ENCODE measurements at places on chromosomes 2 and 18.

- DNase-seq: no peak
Measured at GRCh38 chr2:216693414-216694080, 1.8 kb downstream of the IGFBP5 start.

GRCh38 chr2:148935791-148936190 lies 60.8 kb downstream of the KIF5C start:
- DNase-seq: no peak

DNA sequence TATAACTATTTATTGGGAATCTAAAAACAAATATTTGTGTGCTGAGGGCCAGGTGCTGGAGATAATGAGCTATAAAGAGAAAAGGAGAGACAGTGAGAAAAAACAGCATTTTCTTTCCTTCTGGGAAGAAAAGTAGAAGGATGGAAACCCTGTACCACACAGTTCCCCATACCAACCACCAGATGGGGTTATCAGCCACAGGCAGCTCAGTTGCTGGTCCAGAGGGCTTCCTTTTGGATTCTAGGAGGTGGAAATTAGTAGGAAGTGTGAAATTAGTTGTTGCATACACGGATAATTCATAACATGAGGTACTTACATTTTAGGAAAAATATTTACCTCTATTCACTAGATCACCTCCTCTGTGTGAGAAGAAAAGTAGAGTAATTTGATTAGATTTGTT lies 237.0 kb upstream of the FOSL2 start:
- DNase-seq: no peak

- no peak for DNase-seq
Measured at GRCh38 chr2:106174056-106174455, 20.0 kb downstream of the UXS1 start.

DNA sequence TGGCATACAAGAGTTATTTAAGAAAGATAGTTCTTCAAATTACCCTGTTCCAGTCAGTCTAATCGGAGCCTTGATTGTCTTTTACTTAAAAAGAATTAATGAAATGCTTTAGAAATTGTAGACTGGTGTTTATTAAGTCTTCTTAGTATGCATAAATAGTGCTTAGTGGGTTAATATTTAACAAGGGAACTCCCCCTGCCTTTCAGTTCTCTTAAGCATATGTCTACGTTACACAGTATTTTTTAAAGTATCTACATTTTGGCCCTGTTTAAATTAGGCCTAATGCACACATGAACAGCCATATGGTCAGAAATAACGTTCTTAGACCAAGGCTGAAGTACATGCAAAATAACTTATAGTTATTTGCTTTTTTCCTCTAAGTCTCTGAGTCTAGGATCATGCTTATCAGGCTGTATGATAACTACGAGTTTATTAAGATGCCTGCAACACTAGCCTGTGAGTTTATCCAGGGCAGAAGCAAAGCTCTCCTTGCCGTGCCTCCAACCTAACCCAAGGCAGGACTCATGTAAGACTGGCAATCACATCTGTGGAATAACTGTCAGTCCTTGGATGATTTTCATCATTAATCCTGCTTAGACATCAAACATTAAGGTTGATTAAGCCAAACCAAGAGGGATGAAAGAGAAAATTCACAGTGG lies 6.7 kb downstream of the BCL2 start:
- no peak for DNase-seq

GRCh38 chr2:177733-178132 lies 86.1 kb downstream of the SH3YL1 start:
- DNase-seq: no peak

DNA sequence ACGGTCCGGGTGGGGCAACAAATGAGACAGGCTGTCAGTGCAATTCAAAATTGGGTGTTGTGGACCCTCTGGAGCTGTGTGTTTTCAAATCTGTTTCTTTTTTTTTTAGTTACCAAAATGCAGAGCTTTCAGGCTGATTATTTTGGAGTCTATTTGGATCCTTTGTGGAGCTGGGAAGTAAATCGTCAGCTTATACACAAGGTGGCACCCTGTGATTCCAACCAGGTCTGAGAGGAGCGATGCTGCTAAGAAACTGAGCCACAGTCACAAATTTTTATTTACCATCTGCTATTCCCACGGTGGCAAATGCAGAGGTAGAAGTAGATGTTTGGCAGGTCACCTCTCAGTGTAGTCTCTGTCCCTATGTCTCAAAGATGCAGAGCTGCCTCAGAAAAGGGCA lies 3.8 kb upstream of the EPC2 start:
- no peak for DNase-seq

DNA sequence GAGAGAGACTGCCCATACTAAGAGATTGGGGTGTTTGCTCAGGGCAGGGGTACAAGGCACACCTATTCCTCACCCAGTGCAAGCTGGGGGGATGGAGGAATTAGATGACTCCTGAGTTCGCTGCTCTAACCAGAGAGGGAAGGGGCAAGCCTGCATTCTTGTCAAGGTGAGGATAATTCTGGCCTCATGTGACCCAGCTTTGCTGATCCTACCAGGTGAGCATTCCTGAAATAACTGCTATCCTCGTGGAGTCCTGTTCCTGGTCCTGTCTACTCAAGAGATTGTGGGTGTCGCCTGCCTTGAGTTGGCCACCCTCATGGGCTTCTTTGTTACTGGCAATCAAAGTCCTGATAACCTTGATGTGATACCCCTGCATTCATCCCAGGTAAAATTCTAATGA lies 206.0 kb downstream of the SPP2 start:
- DNase-seq: no peak

- no peak for DNase-seq
Measured at GRCh38 chr2:11482473-11483035, 16.6 kb upstream of the E2F6 start.

DNA sequence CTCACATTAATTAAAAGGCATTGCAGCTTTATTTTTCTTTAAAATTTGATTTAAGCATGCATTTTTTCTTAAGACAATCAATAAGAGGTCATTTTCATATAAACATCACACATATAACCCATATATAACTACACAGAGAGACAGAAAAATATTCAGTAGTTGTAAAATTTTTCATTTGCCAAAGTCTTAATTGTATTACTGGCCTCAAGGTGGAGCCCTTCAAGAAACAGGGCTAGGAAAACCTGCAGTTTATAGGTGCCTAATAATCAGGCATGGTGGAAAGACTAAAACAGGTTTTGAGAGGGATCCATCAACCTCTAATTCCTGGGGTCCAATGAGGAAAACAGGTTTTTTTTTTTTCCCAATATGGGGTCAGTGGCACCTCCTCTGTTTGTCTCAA lies 71.3 kb upstream of the ZNF804A start:
- DNase-seq: no peak

DNA sequence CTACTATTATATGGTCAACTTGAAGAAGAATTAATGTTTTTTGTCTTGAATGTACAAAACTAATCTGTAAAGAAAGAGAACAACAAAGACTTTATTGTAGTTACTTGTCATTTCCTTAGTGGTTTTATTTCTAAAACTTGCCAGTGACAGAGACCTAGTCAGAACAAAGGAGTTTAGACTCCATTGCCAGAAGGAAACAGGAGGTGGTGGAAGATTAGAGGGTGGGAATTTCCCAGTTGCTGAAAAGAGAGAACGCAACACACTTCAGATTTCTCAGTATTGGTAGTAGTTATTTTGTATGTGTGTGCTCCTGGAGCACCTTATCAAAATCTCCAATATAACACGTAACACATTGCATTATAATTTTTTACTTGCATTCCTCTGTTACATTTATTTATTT lies 81.4 kb downstream of the CDCA7 start:
- DNase-seq: no peak

- DNase-seq: no peak
Measured at GRCh38 chr2:225670111-225670974, 270.8 kb downstream of the NYAP2 start.

- DNase-seq: no peak
Measured at GRCh38 chr2:219230059-219230540, 494 bp downstream of the ANKZF1 start.

GRCh38 chr2:140804700-140805260 lies 1326.0 kb downstream of the LRP1B start:
- no peak for DNase-seq

- no peak for DNase-seq
Measured at GRCh38 chr2:110994250-110994961, 126.3 kb upstream of the BCL2L11 start.

DNA sequence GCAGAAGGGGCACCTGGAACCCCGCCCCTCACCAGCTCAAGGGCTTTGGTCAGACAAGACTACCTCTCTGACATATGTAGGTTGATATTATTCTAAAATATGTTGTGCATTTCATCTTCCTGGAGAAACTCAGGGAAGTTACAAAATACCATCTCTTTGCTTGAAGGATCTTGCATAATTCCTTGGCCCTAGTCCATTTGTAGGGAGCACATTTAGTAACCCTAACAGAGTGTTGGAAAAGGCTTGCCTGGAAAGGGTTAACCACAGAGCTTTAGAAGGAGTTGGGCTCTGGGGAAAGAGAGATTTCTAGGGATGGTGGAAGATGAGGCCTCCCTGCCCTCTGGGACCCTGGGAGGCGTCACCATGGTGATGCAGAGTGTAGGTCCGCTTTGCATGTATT lies 143.0 kb upstream of the SLC1A4 start:
- no peak for DNase-seq

- DNase-seq: no peak
Measured at GRCh38 chr2:209788925-209789324, 17.3 kb downstream of the UNC80 start.

DNA sequence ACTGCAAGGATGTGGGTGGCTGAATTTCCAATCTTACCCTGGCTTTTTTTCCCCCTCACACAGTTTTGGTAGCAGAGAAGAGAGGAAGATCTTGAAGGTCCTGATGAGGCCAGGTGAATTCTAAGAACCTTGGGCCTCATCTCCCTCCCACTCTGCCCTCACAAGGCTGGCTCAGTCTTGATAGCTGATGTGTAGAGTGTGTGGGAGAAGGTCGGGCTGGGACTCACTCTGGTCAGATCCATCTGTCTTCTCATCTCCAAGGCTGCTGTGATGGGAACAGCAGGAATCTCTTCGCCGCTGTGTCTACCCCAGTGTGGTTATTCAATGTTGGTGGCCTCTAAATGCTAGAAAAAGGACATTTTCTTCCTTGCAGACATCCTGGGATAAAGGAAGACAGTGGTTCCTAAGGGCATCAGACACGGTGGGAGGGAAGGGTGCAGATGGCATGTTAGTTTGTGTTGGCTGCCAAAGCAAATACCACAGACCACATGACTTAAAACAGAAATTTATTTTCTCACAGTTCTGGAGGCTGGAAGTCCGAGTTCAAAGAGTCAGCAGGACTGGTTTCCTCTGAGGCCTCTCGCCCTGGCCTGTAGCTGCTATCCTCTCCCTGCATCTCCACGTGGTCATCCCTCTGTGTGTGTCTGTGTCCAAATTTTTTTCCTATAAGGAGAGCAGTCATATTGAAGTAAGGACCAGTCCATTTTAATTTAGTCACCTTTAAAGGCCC lies 37.6 kb upstream of the MGAT4A start:
- DNase-seq: no peak

DNA sequence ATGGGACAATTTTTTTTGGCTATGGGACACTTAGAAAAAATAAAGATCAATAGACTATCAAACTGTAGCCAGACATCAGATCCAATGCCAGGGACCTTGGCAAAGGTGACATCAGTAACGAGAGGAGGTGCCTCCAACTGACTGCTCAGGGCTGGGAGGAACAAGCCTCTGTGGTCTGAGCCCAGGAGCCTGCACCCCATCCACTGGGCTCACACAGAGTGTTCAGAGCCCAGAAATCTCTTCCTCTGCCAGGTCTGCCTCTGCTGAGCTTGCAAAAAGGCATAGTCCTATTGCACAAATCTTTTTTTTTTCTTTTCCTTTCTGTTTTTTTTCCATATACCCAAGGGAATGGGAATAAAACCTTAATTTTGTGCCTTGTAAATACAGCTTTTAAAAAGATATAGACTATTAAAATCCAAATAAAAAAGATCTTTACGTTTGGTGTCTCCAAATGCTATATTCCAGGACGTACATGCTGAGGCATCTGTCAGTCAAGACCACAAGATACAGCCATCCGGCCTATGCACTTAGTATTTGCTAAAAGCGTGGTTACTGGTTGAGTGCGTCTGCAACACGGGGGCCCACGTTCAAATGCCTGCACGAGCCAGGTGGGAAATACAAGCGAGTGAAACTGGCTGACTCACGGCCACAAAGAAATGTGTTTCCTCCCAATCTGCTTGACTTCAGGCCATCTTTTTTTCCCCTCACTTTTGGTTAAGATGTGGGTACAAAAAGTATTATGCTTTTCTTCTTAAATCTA lies 7.8 kb upstream of the ARHGAP25 start:
- no peak for DNase-seq

DNA sequence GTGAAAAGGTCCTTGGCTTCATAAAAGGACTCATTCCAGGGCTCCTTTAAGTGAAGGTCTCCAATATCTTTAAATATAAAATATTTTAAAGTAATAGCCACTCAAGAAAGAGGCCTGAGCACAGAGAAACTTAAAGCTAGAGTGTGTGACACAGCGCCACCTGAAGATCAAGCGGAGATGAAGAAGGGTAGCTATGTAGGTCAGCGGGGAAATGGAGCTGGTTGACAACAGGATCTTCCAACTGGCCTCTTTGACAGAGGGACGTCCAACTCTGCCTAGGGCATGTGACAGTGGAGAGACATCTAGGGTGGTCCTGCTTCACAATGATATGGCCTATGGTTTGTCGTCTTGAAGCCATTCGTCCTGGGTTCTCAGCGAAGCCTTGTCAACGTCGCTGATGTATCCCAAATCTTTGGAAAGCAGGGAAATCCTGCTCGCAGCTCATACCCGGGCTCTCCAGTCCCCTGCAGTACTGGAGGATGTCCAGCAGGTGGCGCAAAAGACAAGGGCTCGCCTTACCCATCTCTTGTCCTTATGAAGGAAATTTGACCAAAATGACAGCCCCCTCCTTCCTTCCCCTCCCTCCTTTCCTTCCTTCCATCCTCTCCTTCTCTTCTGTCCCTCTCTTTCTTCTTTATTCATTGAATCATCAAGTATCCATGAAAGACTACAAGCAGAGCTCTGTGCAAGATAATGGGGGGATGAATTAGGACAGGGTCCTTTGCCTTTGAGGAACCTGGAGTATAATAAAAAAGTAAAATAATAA lies 59.6 kb downstream of the LONRF2 start:
- peak; percentile 71 for DNase-seq

DNA sequence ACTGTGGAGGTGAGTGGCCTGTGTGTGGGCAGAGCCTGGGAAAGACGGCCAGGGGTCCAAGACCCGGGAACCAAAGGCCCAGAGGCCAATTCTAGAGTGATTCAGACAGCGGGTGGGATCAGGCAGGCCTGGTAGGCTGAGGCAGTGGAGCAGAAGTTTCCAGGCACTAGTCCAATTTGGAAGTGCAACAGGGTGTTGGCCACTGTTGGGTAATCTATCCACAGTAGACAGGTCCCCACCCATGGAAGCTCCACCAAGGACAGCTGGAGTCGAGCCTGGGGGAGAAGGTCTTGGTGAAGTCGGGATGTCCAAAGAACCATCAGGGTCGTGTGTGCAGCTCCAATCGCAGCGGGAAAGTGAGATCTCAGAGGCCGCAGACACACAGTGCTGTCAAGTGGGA lies 125.8 kb upstream of the COPS8 start:
- DNase-seq: peak; percentile 51

GRCh38 chr2:216142540-216142939 lies 33.4 kb downstream of the XRCC5 start:
- DNase-seq: no peak

DNA sequence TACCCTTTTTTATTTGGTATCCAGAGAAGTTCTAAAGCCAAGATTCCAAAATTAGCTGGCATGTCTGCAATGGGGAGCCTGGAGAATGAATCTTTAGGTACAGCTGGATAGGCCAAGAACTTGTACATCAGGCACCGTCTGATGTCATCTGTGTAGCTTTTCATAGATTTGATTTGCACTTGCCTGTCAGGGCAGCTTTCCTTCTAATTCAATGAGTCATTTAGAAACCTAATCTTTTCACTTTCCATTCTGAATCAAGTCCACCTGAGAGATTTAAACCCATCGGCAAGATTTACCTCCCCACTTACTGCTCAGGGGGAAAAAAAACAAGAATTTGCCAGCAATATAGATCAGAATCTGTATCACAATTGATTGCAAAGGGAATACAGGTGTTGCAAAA lies 60.9 kb upstream of the ACAA2 start:
- no peak for DNase-seq

Measured in left cardiac atrium (tissue), 4 donors.